Dorsolateral prefrontal cortex (tissue), 122 donors: ENCODE measurements at places on chromosomes 1 and 21. TPM values are rescaled to one million over a fixed set of nuclear protein-coding genes. Genes with fewer than 3 reads are reported as not detected.

Gene SH3D21
- 16.9 TPM for total RNA-seq

Gene ID3
- total RNA-seq, result 34.0 TPM

Gene FAM3B
- total RNA-seq, result not detected

Gene NCF2
- 4.8 TPM for total RNA-seq

Gene POU3F1
- total RNA-seq, result 4.4 TPM

Gene ITLN2
- total RNA-seq, result not detected

Gene TRIM67
- 2.6 TPM for total RNA-seq

Gene CLCA4
- total RNA-seq, result 8.3 TPM

Gene CYP4Z1
- total RNA-seq, result 1.9 TPM

Gene TRIM46
- 17.0 TPM for total RNA-seq

Gene INSRR
- total RNA-seq, result not detected

Gene FCRL6
- not detected for total RNA-seq

Gene NGF
- total RNA-seq, result 1.4 TPM

Gene C1orf141
- 0.28 TPM for total RNA-seq

Gene EPS8L3
- not detected for total RNA-seq

Gene NT5C1A
- 16.9 TPM for total RNA-seq

Gene NFASC
- 401 TPM for total RNA-seq

Gene NR5A2
- total RNA-seq, result not detected

Gene CLCA1
- total RNA-seq, result not detected

Gene WDR4
- 16.1 TPM for total RNA-seq

Gene HPCAL4
- 177 TPM for total RNA-seq

Gene OXCT2
- 2.2 TPM for total RNA-seq

Gene AZIN2
- 40.5 TPM for total RNA-seq

Gene TDRKH
- total RNA-seq, result 27.8 TPM

Gene RAB7B
- total RNA-seq, result 1.3 TPM

Gene ASAP3
- total RNA-seq, result 32.6 TPM

Gene ACTL8
- total RNA-seq, result not detected

Gene TAS1R1
- total RNA-seq, result not detected

Gene EPS15
- total RNA-seq, result 198 TPM

Gene CRP
- not detected for total RNA-seq

Gene OR10X1
- total RNA-seq, result not detected

Gene PEX11B
- total RNA-seq, result 52.7 TPM

Gene PANK4
- total RNA-seq, result 34.5 TPM

Gene LRRC38
- total RNA-seq, result 1.5 TPM

Gene DRAXIN
- 0.56 TPM for total RNA-seq

Gene MRPL20
- total RNA-seq, result 78.0 TPM

Gene CFAP141
- total RNA-seq, result not detected

Gene NTNG1
- total RNA-seq, result 12.6 TPM

Gene E2F2
- total RNA-seq, result not detected

Gene PRRX1
- total RNA-seq, result 22.6 TPM

Gene PRDM16
- total RNA-seq, result 19.4 TPM

Gene CLDN14
- total RNA-seq, result not detected

Gene PDC
- total RNA-seq, result not detected

Gene PLA2G2F
- total RNA-seq, result not detected

Gene HOOK1
- 23.0 TPM for total RNA-seq

Gene SAMD11
- total RNA-seq, result 5.7 TPM

Gene LIN9
- 2.3 TPM for total RNA-seq

Gene LCE6A
- not detected for total RNA-seq

Gene MAPKAPK2
- 26.7 TPM for total RNA-seq

Gene NMNAT2
- total RNA-seq, result 172 TPM
